ENCODE measurements at places on chromosomes 2 and 18.

GRCh38 chr2:234006501-234006900 is 44.0 kb upstream of the SPP2 start:
- no peak for DNase-seq

DNA sequence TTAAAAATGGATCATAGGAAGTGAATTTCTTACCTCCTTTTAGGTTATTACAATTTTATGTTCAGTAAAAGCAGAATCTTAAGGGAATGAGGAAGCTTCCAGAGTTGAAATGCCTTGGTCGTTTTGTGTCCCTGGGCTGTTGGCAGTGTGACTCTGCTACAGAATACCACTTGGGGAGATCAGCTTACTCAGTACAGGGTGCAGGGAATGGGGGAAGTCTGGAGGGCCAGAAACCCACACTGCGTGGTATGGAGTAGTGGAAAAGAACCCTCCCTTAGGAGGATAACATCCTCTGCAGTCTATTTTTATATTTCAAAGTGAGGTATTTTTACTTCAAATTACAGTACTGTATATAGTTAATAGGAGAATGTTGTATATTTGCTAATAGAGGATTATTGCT is 51.1 kb downstream of the R3HDM1 start:
- no peak for DNase-seq

DNA sequence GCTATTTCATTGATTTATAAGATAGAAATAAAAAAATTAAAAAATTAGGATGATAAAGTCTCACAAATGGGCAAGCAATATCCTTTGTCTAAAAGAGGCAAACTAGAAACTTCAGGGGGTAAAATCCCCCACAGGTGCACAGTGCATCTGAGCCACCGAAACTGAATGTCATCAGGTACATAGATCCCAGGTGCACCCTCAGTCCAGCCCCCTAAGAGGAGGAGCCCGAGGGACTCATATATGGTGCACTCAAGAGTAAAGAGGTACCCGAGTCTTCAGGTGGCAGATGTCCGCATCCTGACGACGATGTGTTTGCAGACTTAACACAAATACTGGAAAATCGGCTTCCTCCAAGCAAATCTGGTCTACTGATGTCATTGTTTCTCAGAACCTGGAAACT is 11.3 kb downstream of the QPCT start:
- no peak for DNase-seq

- no peak for DNase-seq
Measured at GRCh38 chr18:56935434-56936040, 211.3 kb upstream of the BOD1L2 start.

- DNase-seq, result no peak
Measured at GRCh38 chr2:233468047-233468740, 98.4 kb downstream of the USP40 start.

DNA sequence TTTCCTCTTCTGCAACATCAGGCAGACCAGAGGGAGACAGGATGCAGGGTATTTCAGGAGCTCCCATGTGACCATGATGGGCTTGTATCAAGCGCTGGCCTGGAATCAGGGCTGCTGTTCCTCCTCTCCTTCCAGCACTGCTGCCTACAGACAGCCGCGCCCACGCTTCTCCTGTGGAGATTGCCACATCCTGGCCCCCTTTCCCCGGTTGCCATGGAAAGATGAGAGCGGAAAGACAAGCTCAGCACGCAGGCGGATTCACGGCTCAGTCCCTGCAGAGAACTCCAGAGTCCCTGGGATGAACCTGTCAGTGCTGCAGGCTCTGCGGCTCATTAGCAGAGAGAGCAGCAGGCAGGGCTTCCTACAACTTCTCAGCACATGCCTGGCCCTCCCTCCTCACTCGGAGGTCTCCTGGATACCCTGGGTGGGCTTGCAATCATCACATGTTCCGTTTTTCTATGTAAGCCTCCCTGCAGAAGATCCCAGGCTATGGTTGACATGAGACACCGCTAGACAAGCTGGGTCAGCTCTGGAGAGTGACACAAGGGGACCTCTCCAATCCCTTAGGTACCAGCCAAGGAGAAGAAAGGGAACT is 497.8 kb upstream of the MYT1L start:
- no peak for DNase-seq

- no peak for DNase-seq
Measured at GRCh38 chr2:241961454-241961853, 91.9 kb downstream of the RTP5 start.

GRCh38 chr2:34159901-34160300 is 560.8 kb upstream of the FAM98A start:
- DNase-seq, result no peak

- DNase-seq, result no peak
Measured at GRCh38 chr2:179255129-179255528, 9.5 kb downstream of the SESTD1 start.

- no peak for DNase-seq
Measured at GRCh38 chr2:188291142-188291616, 495 bp upstream of the GULP1 start.

DNA sequence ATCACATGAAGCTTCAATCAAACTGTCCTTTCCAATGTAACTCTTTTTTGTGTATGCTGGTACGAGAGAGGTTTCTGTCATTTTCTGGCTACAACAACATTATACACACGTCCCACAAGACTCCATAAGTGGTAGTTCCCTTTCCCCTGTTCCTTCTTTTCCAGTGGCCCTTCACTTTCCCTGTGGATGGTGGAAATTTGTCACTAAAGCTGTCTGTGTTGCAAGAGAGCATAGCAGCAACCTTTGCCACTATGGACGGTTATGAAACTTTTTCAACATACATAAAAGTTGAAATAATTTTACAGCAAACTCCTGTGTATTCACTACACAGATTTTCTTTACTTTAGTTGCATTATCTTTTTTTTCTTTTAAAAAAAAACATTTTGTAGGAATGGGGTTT is 18.7 kb downstream of the DBI start:
- DNase-seq, result no peak
